ENCODE measurements at places on chromosomes 6 and 20.

GRCh38 chr6:79718509-79719247 is 87.5 kb downstream of the SH3BGRL2 start:
- DNase-seq, result no peak

DNA sequence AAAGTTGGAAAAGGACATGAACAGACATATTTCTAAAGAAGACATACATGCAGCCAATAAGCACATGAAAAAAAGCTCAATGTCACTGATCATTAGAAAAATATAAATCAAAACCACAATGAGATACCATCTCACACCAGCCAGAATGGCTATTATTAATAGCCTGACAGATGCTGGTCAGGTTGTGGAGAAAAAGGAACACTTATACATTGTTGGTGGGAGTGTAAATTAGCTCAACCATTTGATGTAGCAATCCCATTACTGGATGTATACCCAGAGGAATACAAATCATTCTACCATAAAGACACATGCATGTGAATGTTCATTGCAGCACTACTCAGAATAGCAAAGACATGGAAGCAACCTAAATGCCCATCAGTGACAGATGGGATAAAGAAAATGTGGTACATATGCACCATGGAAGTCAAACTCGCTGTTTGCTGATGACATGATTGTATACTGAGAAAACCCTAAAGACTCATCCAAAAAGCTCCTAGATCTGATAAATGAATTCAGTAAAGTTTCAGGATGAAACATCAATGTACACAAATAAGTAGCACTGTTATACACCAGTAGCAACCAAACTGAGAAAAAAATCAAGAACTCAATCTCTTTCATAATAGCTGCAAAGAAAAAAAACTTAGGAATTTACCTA is 196.8 kb downstream of the ADGB start:
- DNase-seq, result no peak

DNA sequence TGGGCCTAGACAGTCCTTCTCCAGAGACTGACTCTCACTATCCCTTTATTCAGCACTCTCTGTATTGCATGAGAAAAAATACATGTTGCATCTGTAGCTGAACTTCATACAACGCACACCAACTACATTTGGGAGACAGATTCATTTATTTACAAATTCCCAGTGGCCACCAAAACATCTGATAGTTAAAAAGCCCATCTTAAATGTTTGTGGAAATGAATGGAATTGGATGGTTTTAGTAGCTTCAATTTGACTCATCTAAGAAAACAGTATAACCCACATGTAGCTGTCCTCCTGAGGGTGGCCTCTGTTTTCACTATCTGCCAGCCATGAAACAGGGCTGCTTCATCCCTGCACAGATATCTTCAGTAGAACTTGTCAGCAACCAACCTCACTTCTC is 116.3 kb downstream of the PCSK2 start:
- no peak for DNase-seq

DNA sequence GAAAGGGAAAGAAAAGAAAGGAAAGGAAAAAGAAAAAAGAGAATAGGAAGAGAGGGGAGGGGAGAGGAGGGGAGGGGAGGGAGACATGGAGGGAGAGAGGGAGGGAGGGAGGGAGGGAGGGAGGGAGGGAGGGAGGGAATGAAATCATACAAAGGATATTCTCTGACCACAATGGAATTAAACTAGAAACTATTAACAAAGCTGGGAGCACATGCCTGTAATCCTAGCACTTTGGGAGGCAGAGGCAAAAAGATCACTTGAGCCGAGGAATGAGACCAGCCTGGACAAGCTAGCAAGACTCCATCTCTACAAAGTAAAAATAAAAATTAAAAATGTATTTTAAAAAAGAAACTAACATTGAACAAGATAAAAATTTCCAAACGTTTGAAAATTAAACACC is 62.8 kb downstream of the ILRUN start:
- no peak for DNase-seq

DNA sequence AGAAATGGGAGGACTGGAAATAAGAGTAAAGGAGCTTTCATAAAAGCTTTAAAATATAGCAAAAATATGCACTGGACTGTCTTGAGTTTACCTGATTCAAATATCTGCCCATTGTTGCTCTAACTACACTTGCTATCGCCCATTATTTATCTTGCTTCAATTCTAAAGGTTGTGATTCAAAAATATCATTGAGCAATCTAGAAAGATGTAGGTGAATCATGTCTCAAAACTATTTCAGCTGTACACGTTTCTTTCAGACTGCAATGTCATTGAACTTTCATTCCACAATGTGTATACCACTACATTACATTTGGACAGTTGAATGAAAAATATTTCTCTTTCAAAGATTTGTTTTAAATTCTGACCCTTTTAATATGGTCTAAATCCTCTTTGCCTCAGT is 545.6 kb downstream of the BMP2 start:
- no peak for DNase-seq

DNA sequence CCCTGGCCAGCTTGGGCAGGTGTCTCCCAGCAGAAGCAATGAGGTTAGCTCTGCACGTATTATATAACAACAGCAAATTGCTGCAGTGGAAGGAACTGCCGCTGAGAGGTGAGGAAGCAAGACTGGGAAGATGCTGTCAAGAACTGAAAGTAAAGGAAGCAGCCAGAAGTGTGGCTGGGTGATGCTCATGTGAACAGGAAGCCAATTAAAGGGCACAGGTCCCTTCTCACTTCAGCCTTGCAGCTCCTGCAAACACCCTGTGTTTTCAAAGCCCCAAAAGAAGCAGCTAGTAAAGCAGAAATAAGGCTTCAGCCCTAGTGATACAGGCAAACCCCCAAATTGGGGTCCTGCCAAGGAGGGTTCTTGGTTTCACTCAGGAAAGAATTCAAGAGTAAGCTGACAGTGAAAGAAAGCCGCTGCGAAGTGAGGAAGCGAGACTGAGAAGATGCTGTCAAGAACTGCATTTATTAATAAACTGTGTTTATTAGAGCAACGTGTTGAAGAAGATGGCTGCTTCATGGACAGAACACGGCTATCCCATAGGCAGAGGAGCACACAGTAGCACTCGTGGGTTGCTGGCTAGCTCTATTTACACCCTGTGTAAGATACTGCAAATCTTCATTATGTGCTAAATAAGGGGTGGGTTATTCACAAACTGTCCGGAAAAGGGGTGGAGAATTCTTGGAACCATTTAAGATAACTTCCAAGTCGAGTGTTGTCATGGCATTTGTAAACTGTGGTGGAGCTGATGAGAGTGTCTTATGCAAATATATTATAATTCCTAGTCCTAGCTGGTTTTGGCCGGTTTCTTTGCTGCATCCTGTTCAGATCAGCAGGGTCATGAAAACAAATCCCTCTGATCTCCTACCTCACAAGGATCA is 152.2 kb downstream of the LINC00237 start:
- DNase-seq, result no peak

DNA sequence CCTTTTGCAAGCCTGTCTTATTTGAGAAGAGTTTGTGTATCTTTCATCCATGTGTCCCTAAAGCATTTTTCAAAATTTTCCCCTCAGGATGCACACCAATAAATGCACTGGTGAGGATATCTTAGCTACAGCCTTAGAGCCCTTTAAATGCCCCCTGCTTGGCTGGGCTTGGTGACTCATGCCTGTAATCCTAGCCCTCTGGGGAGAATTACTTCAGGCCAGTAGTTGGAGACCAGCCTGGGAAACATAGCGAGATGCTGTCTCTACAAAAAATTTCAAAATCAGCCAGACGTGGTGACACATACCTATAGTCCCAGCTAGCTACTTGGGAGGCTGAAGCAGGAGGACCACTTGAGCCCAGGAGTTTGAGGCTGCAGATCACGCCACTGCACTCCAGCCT is 33.8 kb upstream of the PLCB4 start:
- peak; percentile 81 for DNase-seq

- DNase-seq, result peak; percentile 7
Measured at GRCh38 chr20:58651946-58652605, 993 bp downstream of the STX16 start.

DNA sequence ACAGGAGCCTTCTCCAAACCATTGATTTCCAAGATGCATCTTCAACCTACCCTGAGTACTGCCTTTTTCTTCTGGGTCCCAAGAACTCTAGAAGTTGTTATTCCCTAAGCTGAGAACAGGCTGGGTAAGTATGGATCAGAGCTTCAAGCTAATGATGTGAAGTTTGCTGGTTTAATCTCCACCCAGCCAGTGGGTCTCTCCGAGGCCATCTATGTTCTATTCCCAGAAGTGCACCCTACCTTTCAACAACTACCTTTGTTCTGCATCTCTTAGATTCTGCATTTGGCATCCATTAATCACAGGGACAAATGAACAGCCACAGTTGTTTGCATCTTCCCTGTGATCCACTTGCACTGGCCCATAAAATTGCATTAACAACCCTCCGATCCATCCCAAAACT is 246.2 kb downstream of the HIVEP2 start:
- DNase-seq, result no peak

DNA sequence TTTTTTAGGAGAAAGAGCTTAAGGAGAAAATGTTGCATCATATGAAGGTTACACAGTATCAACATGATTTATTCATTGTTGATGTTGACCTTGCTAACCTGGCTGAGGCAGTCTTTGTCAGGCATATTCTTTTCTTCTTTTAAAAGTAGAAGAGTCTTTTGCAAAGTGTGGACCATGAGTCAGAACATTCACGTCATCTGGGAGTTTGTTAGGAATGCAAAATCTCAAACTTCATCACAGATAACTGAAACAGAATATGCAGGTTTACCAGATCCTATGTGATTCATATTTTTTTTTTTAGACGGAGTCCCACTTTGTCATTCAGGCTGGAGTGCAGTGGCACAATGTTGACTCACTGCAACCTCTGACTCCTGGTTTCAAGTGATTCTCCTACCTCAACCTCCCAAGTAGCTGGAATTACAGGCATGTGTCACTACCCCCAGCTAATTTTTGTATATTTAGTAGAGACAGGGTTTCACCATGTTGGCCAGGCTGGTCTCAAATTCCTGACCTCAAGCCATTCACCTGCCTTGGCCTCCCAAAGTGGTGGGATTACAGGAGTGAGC is 530.4 kb upstream of the BTBD3 start:
- DNase-seq, result peak; percentile 72

GRCh38 chr20:60589623-60590022 is 631.4 kb downstream of the CDH26 start:
- DNase-seq, result no peak

- no peak for DNase-seq
Measured at GRCh38 chr6:116543149-116543548, 2.3 kb downstream of the TRAPPC3L start.

DNA sequence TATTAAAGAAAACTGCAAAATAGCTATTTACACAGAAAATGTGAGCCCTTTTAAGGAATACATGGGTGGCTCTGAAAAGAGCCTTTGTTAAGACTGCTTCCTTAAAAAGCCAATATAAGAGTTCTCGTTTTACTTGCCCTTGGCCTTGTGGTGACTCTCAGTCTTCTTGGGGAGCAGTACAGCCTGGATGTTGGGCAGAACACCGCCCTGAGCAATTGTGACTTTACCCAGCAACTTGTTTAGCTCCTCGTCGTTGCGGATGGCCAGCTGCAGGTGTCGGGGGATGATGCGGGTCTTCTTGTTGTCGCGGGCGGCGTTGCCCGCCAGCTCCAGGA is 111.5 kb downstream of the HFE start:
- DNase-seq, result no peak

- DNase-seq, result no peak
Measured at GRCh38 chr20:38197619-38198018, 32.5 kb upstream of the TGM2 start.

- DNase-seq, result no peak
Measured at GRCh38 chr6:35514587-35514986, 1.9 kb upstream of the TULP1 start.

DNA sequence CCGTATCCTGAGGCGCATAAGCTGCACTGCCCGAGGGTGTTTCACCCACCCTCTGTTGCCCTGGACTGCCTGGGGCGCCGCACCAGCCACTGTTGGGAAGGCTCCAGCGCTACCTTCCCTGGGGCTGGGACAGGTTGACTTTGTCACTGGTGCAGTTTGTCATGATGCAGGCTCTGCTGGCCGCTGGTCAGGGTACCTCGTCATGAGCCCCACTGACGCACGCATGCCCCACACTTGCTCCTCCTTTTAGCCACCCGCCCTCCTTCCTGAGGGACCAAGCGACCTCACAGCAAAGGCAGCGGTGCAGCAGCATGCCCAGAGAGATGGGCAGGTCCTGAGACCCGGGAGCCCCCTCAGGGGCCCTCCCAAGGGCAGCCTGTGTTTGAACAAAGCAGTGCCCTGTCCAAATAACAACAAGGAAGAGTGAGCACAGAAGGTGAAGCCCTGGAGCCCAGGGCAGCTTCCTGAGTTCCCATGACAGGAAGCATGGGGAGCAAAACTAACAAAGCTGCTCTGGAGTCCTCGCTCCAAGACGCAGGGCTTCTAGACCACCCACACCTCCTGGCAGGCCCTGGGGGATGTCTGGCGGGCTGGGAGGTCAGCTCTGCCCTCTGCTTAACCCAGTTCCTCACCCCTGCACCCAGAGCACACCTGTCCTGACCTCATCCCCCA is 50.1 kb upstream of the SMOC2 start:
- no peak for DNase-seq

GRCh38 chr6:46437671-46438221 is 53.5 kb downstream of the RCAN2 start:
- no peak for DNase-seq

DNA sequence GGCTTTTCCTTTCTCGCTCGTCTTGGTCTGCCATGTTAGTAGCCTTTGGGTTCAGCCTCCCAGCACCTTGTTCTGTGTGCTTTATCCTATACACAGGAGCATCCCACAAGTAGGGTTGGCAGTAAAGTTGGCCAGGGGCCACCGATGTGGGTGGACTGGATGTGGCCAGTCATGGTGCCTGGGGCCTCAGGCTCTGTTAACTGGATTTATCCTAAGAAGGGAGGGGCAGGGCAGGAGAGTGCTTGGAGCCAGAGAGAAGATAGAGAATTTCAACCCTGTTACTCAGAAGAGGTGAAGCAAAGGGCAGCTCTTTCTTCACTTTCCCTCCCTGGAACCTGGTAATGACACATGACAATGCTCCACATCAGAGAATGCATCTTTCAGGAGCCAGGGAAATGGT is 14.1 kb upstream of the SIRPB2 start:
- DNase-seq, result no peak

DNA sequence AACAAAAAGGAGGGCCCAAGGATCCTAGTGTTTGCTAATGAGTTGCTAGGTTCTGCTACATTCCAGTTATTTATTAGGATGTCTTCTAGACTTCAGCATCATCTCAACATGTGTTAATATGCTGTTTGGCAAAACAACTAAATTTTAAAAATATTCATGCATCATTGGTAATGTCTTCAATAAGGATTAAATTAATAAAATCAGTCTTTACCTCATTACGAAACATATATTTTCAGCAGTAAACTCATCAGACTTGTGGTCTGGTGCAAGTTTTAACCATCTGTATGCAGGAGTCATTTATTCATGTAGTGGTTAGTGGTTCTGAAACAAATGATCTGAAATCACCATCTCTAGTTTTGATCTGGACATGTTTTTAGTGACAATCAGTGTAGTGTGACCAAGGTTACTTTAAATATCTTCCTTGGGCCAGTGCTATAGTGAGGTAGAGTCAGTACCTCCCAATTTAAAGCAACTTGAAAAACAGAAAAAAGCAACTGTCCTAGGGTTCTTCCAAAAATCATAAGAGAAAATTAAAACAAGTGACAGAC is 85.0 kb upstream of the KCNK16 start:
- DNase-seq, result no peak

GRCh38 chr6:43820486-43820885 is 50.5 kb downstream of the VEGFA start:
- no peak for DNase-seq

GRCh38 chr6:170444811-170445211 is 108.3 kb downstream of the PSMB1 start:
- DNase-seq, result no peak

- DNase-seq, result no peak
Measured at GRCh38 chr6:109516929-109517328, 33.9 kb upstream of the ZBTB24 start.

GRCh38 chr6:27129095-27129815 is 118.2 kb upstream of the PRSS16 start:
- DNase-seq, result no peak
